Putamen (tissue), 1 donor: ENCODE measurements at places on chromosomes 2 and 18.
A peak's percentile ranks its signal among the peaks of the same experiment; 100 is the strongest.

GRCh38 chr2:157107877-157108276, 149.6 kb upstream of the GALNT5 start:
- no peak for DNase-seq

GRCh38 chr2:15867194-15868171, 72.9 kb upstream of the MYCN start:
- DNase-seq: no peak

GRCh38 chr2:134675314-134675713, 43.5 kb downstream of the TMEM163 start:
- no peak for DNase-seq

DNA sequence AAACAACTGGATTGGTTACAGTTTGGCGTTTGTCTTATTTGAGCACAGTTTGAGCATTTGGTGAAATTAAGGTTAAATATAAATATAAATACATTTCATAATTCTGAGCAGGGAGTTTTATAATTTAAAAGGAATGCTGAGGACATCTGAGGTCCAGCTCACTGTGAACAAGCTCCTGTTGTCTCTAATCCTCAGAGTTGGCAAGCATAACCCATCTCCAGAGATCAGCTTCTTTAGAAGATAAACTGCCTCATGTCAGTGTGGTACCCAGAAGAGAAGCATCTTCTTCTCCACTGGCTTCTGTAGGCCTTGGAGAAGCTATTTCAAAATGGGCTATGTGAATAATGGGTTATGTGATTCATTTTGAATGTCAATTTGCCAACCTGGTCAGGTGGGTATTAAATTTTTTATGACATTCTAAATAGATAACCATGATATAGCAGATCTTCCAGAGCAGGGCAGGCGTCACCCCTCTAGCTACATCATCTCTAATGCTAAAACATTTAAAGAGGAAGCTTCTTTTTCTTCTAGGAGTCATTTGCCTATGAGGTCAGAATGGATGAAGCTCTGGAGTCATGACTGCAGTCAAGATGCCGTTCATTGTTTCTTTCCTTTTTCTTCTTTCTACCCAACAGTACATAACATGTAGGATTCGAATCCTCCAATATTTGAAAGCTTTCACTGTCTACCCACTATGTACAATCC, 324.0 kb downstream of the RNF144A start:
- DNase-seq: no peak

DNA sequence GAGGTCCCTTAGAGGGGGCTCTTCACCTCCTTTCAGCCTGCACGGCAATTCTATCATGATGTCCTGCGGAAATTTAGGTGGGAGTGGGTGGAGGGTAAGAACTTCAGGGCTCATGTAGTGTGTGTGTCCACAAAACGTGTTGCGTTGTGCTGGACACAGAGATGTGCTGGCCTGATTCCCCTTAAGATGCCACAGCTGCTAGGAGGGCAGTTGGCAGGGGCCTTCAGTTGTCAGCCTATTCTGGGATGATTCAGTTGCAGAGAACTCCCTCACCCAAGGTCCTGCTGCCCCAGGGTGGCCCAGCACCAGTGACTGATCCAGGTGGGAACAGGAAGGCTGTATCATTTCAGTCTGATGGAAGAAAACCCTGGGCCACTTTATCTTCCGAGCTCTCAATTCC, 1.0 kb upstream of the HJURP start:
- DNase-seq: no peak

GRCh38 chr2:24511894-24512293, 20.8 kb downstream of the NCOA1 start:
- no peak for DNase-seq

- DNase-seq: no peak
These were observed 39.4 kb downstream of the AFTPH start for GRCh38 chr2:64563436-64563938.

DNA sequence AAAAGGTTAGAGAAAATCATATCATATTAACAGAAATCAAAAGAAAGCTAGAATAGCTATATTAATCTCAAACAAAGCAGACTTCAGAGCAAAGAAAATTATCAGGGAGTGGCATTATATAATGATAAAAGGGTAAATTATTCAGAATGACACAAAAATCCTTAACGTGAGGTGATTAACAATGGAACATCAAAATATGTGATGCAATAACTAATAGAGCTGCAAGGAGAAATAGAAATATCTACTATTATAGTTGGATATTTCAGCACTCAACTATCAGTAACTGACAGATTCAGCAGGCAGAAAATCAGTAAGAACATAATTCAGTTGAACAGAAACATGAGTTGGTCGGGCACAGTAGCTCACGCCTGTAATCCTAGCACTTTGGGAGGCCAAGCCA, 275.1 kb upstream of the FSIP2 start:
- DNase-seq: no peak

DNA sequence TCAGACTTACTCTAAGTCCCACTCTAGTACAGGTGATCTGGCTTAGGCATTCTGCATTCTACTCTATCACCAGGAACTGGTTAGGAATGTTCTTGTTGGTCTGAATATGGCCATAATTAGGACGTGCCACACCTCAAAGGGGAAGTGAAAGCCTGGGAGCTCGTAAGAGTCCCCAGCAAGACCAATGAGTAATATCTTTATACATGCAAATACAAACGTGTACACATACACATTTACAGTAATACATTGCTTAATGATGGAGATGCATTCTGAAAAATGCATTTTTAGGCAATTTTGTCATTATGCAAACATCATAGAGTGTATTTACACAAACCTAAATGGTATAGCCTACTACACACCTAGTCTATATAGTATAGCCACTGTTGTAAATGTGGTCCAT, 19.5 kb upstream of the ERCC3 start:
- no peak for DNase-seq

- DNase-seq: no peak
These were observed 677 bp upstream of the TMEM178A start for GRCh38 chr2:39664888-39665591.

GRCh38 chr2:160934263-160934662, 226.0 kb upstream of the TANK start:
- peak; percentile 71 for DNase-seq

GRCh38 chr2:236633219-236633570, 63.6 kb downstream of the ACKR3 start:
- no peak for DNase-seq

DNA sequence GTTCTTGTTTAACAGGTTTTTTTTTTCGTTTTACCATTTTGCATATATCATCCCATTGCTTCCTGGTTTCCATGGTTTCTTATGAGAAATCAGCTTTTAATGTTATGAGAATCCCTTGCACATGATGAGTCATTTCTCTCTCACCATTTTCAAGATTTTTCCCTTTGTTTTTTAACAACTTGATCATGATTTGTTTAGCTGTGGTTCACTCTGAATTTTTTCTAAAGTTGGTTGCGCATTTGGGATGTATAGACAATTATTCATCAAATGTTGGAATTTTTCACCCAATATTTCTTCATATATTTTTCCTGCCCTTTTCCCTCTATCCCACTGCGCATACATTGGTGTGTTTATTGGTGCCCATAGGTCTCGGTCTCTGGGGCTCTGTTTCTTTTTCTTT, 42.4 kb upstream of the BIN1 start:
- no peak for DNase-seq

GRCh38 chr2:287471-287885, 413 bp downstream of the ALKAL2 start:
- DNase-seq: no peak

DNA sequence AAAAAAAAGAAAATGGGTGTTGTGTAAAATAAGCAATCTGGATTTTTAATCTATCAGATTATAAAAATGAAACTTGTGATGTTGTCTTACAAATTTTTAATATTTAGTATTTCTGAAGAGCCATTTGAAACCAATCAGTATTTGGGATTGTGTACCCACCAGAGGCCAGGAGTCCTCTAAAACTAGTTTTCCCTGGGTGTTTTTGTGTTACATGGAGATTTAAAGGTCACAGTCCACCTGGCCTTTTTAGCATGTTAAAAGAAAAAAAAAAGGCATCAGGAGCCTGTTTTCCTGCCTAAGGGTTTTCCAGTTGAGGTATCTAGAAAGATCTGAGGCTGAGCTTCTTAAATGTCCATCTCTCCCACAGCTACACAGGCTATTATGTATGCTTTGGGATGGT, 221.7 kb downstream of the LTBP1 start:
- no peak for DNase-seq

DNA sequence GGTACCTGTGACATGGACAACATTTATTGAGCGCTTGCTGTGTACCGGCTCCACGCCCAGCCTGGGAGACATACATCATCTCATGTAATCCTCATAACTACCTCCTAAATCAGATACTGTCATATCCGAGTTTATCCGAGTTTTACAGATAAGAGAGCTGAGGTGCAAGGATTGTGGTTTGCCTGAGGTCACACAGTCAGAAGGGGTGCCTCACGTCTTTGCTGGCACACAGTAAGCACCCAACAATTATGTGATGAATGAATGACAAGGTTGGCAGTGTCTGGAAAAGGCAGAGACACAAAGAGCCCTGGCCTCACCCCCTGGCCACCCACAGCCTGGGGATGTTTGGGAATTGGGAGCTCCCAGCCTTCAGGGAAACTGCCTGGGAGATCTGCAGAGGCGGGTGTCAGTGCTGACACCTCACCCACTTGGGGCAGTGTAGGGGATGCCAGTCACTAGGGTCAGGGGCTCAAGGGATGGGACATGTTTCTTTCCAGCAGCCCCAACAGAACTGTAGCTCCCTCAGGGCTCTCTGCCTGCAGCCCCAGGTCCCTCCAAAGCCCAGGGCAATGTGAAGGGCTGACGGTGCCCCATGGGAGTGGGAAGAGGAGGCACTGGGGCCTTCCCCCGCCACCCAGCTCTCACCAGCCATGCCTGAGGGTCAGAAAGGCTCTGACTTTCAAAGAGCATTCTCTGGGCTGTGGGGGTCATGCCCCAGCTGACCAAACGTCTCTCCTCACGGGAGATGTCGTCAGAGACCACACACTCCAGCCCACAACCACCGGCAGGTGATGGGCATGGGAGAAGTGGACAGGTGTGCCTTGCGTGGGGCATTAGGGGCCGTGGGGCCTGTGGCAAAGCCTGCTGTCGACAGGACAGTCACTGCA, 157.5 kb downstream of the ZFP36L2 start:
- no peak for DNase-seq

- DNase-seq: no peak
These were observed 53.1 kb downstream of the TMEM17 start for GRCh38 chr2:62452701-62453454.

- DNase-seq: no peak
These were observed 396.3 kb downstream of the TRIB2 start for GRCh38 chr2:13113002-13113401.
